ENCODE measurements at places on chromosomes 13 and 19.

DNA sequence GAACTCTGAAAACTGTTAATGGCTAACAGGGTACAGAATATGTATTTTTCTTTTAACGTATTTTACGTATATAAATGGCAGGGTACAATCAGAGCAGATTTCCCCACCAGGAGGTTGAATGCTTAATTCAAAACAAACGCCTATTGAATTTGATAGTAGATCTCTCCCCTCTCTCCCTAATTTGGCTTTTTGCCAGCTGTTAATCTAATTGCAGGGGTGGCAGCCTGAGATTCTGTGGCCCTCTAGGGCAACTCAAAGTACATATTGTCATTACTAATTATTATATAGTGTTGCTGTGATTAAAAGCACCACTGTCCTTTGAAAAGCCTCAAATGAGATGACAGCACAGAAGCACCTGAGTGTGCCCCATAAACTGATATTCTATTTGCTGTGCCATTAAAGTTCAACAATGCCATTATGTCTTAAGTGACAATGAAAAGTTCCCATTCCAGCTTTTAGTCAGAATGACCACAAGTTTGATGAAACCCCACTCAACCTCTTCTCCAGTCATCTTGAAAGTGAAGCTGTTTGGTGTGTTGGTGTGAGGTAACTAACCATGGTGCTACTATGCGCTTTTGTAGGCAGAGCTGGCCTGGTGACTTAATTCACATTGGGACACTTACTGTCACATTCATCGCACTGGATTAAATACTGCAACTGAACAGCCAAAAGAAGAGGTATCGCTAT is 351.4 kb downstream of the KCNRG start:
- DNase-seq: no peak

GRCh38 chr19:952680-953444 is 27.0 kb downstream of the ARID3A start:
- peak; percentile 58 for DNase-seq

DNA sequence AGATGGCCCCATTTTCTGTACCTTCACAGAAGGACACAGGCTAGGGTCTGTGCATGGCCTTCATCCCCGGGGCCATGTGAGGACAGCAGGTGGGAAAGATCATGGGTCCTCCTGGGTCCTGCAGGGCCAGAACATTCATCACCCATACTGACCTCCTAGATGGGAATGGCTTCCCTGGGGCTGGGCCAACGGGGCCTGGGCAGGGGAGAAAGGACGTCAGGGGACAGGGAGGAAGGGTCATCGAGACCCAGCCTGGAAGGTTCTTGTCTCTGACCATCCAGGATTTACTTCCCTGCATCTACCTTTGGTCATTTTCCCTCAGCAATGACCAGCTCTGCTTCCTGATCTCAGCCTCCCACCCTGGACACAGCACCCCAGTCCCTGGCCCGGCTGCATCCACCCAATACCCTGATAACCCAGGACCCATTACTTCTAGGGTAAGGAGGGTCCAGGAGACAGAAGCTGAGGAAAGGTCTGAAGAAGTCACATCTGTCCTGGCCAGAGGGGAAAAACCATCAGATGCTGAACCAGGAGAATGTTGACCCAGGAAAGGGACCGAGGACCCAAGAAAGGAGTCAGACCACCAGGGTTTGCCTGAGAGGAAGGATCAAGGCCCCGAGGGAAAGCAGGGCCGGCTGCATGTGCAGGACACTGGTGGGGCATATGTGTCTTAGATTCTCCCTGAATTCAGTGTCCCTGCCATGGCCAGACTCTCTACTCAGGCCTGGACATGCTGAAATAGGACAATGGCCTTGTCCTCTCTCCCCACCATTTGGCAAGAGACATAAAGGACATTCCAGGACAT is 7.0 kb upstream of the CEACAM7 start:
- no peak for DNase-seq

DNA sequence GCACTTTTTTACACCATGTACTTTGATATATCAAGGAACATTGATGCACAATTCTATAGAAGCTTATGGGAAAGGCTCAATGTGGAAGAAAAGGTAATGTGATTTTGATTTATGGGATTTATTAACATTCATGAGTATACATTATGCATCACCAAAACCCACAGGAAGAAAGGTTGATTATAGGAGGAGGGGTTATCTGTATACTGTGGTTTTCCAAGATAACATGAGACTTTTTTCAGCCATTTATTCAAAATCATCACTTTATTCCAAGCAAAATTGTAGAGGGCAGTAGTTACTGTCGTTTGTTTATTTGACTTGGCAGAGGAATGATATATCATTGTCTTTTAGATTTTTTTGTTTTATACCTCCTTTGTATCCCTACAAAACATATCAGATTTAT is 54.9 kb downstream of the WDFY2 start:
- DNase-seq: no peak

DNA sequence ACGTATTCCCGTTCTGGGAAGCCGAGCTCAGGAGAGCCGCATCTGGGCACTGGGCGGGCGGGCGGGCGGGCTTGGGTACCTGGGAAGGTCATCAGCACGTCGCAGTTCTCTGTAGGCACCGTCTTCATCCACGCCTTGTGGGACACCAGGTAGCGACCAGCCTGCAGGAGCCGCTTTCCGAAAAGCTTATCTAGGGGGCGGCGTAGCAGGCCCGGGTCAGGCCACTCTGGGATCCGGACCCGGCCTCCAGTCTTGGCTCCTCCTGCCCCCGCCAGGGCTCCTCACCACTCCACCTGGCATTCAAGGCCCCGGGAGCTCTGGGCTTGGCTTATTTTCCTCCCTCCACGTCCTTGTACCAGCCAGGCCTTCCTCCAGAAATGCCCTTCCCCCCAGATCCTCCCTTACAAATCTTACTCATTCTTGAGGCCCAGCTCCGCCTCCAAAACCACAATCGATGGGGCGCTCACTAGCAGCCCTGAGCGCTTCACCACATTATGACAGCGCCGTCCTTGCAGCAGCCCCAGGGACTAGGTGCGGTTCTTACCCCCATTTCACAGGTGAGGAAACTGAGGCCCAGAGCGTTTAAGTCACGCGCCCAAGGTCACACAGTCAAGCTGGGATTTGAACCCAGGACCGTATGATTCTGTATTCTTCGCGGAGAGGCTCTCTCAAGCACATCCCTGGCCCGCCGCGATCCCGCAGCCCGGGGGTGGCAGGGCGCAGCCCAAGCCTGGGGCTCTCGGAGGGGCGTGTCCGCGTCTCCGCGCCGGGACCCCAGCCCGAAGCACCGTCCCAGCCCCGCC is 843 bp downstream of the ANO8 start:
- peak; percentile 95 for DNase-seq

DNA sequence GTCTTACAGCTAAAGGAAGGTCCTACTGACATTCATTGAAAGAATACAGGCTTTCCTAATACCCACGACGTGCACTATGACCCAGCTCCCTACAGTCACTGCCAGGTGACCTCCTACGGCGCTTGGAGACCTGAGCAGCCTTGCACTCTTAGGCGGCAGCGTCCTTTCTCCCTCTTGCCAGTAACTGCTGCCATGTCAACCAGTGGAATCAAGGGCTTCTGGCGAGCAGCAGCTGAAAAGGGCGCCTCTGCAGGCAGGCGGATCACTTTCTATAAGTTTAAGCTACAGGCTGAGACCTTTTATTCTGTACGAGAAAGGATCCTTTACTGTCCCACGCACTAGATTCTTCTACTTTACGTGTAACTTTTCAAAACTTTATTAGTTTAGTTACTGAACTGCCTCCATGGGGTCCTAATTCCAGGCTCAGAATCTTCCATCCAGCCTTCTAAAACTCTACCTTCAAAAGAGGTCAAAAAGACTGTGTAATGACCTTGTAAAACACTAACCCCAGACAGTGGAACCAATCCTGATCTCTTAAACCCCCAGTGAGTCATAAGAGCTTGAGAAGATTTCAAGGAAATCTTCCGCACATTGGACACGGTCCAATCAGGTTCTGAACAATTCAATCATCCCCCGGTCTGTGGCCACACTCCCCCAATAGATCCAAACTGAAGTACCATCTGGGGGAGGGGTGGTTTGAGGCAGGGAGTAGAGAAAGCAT is 1.9 kb downstream of the KCTD12 start:
- no peak for DNase-seq

DNA sequence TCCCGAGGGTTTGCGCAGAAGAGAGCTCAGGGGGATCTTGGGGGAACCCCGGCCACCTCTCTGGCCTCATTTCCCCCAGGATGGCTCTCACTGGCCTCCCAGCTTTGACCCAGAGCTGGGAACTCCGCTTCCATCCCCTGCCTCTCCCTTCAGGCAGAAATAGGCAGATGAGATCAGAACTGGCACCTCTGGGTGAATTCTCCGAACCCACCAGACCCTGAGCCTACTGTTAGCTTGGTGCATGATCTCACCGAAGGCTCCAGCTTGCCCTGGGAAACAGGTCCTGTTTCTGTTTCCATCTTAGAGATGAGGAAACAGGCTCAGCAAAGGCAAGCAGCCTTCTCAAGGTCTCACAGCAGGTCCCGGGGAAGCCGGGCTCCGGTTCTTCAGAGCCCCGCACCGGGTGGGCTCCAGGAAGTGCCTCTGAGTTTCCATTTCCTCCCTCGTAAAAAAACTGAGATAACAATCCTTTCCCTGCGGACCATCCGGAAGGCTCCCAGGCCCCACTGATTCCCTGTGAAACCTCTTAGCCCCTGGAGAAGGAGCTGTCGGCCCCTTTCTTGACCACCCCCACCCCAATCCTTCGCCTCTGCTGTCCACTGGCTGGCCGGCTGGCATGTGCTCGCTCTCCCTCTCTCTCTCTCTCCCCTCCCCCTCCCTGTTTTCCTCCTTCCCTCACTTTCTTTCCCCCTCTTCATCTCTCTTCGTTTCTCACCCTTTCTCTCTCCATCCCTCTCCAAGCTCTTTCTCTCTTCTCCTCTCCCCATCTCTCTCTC is 2.1 kb downstream of the NECTIN2 start:
- peak; percentile 44 for DNase-seq

DNA sequence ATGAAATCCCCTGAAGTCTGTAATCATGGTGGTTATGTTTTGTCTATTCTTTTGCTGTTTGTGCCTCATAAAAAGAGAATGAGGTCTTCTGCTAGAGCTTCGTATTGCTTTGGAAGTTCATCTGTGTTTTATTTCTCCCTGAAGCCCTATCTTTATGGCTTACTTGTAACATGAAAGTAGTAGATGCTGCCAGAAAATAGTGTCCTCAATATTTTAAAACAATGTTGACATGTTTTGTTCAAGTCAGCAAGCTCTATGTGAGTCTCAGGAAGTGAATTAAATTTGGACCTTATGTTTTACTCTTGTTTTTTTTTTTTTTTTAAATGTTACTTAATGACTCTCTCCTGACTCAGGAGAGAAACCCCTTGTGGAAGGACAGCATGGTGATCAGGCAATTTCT is 130.5 kb downstream of the B3GLCT start:
- DNase-seq: no peak

DNA sequence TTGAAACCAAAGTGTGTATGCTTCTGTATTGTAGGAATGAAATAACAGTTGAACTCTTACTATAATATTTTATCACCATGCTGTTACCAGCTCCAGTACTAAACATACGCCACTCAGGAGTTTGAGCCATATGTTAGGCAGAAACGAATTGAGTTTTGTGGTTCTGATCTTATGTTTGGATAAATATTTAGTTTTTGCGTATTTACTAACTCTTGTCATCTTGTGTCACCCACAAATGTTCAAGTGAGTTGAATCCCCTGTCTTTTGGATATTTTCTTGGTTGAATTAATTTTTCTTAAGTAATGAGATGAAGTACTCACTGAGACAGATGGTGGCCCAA is 1.5 kb downstream of the FNDC3A start:
- DNase-seq: peak; percentile 31
